ENCODE measurements at places on chromosomes 3 and 15.

- DNase-seq = no peak
Measured at GRCh38 chr15:79051941-79052731, 38.4 kb downstream of the RASGRF1 start.

DNA sequence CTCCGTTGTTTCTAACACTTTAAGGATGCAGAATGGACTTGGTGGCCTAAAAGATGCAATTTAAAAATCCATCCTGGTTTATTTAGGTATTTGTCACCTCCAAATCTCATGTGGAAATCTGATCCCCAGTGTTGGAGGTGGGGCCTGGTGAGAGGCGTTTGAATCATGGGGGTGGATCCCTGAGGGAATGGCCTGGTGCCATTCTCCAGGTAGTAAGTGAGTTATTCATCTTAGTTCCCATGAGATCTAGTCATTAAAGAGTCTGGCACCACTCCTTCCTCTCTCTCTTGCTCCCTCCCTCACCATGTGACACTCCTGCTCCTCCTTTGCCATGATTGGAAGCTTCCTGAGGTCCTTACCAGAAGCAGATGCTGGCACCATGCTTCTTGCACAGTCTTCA, 339.1 kb downstream of the NTRK3 start:
- DNase-seq = no peak

DNA sequence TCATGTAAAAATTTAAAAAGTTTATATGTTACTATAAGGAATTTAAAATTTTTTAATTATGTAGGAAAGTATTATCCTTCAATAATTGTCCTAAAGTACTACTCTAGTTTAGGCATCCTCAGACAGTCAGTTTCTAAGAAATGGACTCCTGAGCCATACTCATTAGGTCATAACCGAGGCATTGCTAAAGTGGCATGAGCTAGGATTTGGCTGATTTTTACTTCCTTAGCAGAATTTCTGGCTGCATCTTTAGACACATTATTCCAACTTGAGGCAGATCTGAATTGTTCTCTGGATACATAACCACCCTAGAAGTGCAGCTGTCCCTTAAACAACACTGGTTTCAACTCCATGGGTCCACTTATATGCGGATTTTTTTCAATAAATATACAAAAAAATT, 38.3 kb downstream of the IFT57 start:
- no peak for DNase-seq

DNA sequence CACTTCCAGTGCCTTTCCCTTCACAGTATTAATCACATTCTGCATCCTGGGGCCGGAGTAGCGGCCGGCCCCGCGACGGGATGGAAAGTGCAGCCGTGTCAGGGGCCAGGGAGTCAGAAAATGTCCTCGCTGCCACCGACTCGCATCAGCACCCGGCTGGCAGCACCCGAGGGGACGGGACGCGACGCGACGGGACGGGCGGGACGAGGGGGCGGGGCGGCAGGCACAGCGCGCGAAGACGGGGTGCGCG, 353 bp downstream of the ATG3 start:
- no peak for DNase-seq

- DNase-seq = no peak
Measured at GRCh38 chr15:48086133-48086532, 34.7 kb upstream of the SLC24A5 start.

- DNase-seq = no peak
Measured at GRCh38 chr3:27573780-27574437, 89.7 kb upstream of the SLC4A7 start.

- DNase-seq = no peak
Measured at GRCh38 chr3:933326-933725, 159.5 kb upstream of the CNTN6 start.

GRCh38 chr3:70053293-70053692, 53.8 kb downstream of the SAMMSON start:
- DNase-seq = peak; percentile 8

GRCh38 chr3:54432975-54433374, 310.6 kb downstream of the CACNA2D3 start:
- DNase-seq = no peak

DNA sequence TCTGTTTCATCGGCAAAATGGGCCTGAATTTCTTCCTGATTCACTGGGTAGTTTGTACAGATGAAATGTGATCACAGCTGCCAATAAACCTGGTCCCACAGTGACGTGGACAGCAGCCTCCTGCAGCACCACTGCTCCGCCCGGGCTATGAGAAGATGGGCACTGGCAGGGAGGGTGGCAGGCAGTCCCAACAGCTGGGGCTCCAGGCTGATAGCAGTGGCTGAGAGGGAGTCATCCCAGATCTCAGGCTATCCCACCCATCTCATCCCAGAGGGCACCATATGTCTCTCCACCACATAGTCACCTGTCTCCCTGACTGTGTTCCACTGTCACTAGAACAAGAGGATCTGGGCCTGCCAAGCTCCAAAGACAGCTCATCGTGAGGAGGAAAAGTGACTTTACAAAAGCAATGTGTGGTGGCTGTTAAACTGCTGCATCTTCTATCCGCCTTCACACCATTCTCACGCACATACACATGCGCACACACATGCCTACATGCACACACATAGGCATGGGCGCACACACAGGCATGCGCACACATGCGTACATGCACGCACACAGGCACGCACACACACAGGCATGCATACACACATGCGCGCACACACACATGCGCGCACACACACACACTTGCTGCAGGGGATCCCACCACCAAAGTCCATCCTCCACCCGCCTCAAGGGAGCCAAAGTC, 46.2 kb downstream of the RGMA start:
- DNase-seq = no peak

GRCh38 chr15:89460048-89460447, 36.3 kb downstream of the RHCG start:
- DNase-seq = no peak

GRCh38 chr3:100310355-100310965, 24.1 kb upstream of the NIT2 start:
- no peak for DNase-seq

DNA sequence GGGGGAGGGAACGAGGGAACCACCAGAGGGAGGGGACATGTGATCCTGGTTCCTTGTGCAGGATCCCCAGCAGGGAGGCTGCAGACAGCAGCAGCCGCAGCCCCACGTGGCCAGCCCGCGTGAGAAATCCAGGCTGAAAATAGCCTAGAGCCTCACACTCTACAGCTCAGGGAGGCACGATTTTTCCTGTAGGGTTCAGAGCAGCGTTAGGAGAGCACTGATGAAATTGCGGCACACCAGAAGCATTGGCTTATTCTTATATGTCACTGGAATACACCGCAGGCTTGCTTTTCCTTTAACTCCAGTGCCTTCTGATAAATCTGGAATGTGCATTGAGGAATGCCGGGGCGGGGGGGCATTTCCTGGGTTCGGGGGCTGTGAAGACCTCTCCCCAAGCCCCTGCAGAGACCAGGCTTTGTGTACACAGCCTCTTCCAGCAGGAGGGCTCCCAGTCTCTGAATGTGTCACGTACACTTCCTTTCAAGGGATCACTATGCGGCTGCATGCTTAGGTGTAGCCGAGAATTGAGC, 193.0 kb downstream of the ATP10A start:
- no peak for DNase-seq

DNA sequence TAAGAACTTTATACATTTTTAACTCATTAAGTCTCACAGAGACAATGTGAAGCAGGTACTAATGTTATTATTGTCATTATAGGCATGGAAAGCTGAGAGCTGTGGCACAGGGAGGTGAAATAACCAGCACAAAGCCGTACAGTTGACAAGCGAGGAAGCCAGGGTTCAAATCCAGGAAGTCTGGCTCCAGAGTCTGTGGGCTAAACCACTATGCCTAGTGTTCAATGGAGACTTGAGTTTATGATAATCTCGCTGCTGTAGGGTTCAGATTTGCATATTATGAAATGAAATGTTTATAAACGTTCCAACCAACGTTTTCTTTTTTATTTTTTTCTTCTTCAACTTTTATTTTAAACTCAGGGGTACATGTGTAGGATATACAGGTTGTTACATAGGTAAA, 60.0 kb downstream of the CHST2 start:
- DNase-seq = no peak

- DNase-seq = no peak
Measured at GRCh38 chr3:150968341-150969035, 4.0 kb downstream of the CLRN1 start.

- DNase-seq = no peak
Measured at GRCh38 chr3:141557961-141558706, 71.3 kb downstream of the RASA2 start.

DNA sequence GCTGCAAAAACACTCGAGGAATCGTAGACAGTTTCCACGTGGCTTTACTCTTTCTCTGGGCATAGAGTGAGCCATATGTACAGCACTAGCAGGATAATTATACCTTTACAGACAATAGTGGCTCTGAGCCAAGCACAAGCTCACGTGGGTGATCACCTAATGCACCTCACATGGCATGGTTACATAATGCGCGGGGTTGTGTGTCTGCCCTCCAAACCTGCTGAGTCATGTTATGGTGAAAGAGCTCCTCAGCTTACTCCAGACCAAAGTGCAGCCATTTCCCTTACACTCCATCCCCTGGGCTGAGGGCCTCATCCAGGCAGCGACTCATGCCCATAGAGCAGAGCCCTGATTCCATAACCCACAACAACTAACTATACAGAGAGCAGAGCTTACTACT, 1458.4 kb upstream of the CADM2 start:
- no peak for DNase-seq

- no peak for DNase-seq
Measured at GRCh38 chr3:45610119-45610518, 15.6 kb downstream of the LIMD1 start.

DNA sequence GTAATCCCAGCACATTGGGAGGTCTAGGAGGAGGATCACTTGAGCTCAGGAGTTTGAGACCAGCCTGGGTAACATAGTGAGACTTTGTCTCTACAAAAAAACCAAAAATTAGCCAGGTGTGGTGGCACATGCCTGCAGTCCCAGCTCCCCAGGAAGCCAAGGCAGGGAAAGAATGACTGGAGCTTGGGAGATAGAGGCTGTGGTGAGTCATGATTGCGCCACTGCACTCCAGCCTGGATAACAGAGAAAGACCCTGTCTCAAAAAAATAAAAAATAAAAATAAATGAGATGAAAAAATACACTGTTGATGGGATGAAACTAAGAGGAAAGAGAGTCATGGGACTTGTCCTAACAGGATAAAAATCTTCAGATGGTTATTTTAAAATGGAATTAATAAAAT, 137.6 kb downstream of the IMPG2 start:
- no peak for DNase-seq

DNA sequence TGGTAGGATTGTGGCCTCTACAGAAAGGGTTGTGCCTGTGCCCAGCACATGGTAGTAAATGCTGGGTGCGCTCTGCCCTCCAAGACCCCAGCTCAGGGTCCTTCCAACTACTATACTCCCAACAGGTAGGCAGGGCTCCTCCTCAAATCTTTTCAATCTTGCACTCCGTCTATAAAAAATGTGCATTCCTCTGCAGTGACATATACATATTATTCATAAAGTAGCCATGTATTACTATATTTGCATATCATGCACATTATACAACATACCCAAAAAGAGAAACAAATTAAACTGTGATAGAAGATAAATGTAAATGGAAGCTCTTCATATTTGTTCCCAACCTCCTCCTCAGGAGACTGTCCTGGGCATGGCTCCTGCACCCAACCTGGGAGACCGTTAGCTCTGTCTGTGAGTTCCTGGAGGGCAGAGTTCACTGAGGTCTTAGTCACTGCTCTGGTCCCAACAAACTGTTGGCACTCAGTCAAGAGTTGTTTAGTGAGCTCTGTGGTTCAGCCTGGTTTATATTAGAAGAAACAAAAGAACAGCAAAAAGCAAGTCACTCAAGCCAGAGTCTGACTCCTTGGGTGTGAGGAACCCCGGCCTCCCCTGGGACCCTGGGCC, 47.7 kb upstream of the GRIP2 start:
- DNase-seq = no peak

DNA sequence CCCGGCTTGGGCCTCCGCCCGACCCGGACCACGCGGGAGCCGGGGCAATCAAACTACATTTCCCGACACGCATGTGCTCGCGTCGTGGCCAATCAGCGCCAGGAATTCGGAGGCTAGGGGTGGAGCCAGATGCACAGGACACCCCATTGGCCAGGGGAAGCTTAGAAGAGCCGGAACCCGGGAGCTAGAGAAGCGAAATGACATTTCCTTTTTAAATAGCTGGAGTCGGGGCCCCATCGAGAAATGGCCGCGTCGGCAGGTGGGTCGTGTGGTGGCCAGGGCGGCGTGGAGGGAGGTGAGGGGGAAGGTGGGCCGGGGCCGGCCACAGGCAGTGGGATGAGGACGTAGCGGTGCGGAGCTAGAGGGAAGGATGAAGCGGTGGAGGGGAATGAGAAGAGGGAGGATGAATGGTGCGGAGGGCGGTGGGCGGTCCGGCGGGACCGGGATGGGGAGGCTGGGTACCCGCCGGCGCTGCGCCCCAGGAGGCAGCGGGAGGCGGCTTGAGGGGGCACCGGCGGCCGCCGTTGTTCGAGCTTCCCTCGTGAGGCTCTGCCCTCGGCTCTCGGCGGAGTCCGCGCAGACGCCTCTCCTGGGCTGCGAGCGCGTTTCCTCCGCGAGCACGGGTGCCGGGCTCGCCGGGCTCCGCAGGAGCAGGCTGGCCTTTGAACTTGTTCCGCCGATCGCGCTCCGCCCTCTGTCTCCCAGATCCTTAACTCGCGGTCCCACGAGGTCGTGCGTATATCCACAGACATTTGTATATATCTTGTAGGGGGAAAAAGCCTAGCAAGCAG, at the start of gene KBTBD8:
Gene KBTBD8, plus strand, starts transcription at position 195 of the 791 bp plus-strand sequence. Its CDS starts 49 bp downstream, at position 244.
- peak; percentile 99 for DNase-seq

DNA sequence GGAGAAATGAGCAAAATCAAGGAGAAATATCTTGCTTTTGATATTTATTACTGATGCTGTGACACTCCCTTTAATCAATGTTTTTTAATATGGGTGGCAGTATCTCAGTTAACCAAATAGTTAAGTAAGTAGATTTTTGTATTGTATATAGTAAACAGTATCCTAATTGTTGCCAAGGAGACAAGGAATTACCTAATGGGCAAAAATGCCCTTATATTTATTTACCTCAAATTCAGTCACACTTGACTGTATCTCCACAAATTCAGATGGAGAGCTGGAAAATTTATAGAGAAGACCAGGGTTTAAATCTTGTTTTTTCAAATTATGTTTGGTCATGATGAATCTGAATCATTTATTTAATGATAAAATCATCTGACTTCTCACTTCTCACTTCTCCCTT, 3.6 kb upstream of the CHD2 start:
- no peak for DNase-seq

GRCh38 chr3:57877116-57877515, 121.0 kb downstream of the SLMAP start:
- DNase-seq = no peak

- DNase-seq = peak; percentile 15
Measured at GRCh38 chr3:36842275-36842674, 77.9 kb upstream of the DCLK3 start.

DNA sequence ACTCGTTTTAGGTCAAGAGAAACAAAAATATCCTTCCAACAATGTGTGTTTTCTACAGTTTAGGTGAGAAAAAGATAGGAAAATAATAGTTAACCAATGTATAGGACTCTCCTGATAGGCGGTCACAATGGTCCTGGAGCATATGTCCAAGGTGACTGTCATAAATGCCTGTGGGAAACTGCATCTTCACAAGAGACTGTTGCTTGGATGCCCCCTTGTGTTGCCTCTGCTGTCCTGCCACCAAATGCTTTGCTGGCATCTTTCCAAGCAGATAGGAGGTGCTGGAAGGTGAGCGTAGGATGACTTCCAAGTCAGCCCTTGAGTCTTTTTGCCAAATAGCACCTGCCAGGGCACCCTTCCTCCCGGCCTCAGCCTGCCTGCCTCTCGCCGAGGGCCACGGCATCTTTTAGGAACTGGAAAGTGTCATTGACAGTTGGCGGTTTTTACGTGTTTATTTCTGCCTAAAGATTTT, 24.1 kb upstream of the SACM1L start:
- DNase-seq = peak; percentile 72

Data from activated CD4-positive, alpha-beta T cell treated with anti-CD3 and anti-CD28 coated beads, Interleukin-2, amount 50 U/mL, for 16 hours (primary cell).